ENCODE measurements at places on chromosomes 6 and 20.

DNA sequence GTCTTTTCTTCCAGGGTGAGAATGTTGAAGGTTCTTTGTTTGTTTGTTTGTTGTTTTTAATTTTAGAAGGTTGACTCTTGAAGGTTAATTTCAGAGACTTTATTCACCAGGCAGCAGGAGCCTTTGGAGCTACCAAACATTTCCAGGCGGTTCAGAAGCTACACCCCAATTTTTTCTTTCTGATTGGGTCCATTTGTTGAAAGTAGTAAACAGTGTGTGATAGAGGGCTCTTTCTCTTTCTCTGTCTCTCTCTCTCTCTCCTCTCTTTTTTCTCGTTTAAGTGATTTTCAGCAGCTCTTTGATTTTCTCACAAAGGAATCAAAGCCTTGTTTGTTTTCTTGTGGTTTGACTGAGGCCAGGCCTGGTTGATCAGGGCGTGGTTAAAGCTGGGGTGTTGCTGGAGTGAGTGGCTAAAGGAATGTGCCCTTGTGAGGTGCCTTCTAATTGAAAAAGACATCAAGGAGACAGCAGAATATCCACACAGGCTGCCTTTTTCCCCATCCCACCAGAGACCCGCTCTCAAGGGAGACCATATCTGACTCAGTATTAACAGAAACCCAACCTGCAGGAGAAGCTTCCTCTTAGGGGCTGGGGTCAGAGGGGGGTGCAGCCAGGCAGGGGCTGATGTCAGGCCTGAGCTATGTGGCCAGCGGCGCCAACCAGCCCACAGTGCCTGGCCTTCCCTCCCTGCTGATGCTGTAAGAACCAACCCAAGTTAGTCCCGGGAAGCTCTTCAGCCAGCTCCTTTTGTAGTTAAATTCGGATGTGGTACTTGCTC is 40.4 kb upstream of the NAA20 start:
- peak; percentile 92 for DNase-seq

DNA sequence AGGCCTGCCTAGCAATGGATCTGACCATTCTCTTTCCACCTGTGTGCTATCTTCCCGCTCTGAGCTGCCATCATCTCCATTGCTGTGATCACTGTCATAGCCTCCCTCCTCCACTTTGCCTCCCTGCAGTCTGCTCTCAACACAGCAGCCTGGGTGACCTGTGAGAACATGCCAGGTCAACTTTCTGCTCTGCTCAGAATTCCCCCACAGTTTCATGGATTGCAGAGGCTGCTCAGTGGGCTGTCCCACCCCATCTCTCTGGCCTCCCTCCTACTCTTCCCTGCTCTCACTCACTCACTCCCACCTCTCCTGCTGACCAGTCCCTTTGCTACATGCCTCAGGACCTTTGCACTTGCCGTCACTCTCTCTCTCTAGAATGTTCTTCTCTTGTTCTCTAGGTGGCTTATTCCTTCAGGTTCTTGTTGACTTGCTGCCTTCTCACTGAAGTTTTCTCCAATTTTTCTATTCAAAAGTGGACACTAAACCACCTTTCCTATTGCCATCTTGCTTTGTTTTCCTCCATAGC is 159.9 kb downstream of the CD83 start:
- no peak for DNase-seq

- DNase-seq = no peak
These were observed 157.3 kb downstream of the RPS12 start for GRCh38 chr6:132971676-132972075.

DNA sequence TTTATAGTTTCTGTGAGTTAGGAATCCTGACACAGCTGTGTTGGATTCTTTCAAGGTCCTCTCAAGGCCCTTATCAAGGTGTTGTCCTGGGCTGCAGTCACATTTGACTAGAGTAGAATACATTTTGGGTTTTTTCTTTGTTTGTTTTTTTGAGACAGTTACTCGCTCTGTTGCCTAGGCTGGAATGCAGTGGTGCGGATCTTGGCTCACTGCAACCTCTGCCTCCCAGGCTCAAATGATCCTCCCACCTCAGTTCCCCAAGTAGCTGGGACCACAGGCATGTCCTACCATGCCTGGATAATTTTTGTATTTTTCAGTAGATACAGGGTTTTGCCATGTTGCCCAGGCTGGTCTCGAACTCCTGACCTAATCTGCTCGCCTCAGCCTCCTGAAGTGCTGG is 15.7 kb downstream of the NFYA start:
- DNase-seq = no peak

DNA sequence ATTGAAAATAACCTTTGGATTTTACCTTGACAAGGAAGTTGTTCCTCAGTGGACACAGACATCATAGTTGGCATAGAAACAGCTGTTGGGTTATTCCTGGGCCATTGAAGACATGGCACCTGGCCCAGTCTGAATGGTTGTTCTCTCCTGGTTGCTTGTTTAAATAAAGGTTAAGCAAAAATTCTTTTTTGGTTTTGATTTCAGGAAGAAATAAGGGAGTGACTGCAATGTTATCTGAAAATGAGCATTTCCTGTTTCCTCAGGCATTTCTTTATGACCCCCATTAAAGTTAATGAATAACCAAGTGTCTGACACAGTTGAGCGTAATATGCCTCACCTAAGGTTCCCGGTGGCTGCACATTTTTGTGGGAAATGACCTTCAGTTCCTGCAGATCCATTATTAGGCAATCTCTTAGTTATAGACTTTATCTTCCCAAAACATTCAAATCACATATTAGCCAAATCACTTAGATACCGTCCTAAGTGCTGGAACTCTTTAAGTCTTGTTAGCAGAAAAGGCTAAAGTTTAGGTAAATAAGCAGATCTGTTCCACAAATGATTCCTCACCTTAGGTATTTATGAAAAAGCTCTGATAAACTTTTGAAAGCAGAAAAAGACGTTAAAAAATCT is 648.7 kb upstream of the FLRT3 start:
- no peak for DNase-seq

- DNase-seq = no peak
These were observed 61.7 kb upstream of the NOX3 start for GRCh38 chr6:155517294-155517693.

DNA sequence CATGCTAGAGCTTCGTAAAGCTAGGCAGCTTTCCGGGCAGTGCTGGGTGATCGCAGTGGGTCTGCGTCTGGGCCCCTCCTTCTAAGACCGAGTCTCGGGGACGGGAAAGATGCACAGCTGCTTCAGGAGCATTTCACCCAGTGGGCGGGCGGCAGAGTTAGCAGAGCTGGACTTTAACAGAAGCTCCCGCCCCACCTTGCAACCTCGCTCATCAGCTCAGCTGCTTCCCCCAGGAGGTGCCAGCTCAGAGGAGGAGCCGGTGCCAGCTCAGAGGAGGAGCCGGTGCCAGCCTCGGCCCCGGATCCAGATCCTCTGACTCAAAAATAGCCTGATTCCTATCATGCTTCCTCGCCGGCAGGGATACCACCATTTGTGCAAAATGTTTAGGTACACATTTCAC is 94.5 kb upstream of the RPS6KA2 start:
- no peak for DNase-seq

GRCh38 chr20:50188879-50189680 is 1.6 kb upstream of the CEBPB start:
- DNase-seq = no peak

DNA sequence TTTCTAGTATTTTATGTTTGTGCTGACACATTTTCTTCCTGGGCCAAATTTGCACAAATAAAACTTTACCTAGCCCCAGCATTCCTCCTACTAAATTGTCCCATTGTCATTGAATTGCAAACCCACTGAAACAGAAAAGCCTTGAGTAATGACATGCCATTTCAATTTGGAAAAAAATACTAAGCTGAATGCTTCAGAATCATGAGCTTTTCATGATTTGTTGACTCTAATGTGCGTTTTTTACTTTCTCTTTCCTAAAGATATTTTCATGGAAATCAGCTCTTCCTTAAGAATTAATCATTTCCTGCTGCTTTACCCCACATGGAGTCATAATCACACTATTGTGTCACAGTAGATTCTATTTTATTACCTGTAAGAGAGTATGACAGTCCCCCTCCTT is 47.4 kb downstream of the TRDN start:
- DNase-seq = no peak

DNA sequence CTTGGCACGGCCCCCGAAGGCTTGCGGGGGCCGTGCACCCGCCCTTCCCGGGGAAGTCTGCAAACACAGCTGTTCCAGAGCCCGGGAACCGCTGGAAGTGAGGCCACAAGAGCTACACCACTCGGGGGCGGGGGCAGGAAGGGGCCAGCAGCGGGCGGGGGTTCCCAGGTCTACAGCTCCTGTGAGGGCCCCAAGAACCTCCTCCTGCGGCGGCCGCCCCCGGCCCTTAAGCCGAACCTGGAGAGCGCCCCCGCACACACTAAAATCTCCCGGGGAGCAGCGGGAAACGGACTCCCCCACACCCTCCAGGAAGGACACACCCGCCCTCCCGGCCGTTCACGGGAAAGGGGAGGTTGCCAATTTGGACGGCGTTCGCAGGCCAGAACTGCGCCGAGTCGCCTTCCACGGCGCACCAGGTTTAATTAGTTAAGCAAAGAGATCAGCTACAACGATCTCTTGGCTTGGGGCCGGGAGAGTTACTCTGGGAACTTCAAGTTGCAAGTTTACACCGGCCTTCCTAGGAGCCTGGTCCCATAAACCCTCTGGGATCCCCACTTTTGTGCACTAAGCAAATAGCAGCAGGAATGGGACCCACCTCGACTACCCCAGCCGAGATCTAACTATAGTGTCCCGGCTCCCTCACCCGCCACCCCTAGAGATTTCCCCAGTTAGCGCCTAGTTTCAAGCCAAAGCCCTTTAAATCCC is 1.7 kb downstream of the JAG1 start:
- no peak for DNase-seq

DNA sequence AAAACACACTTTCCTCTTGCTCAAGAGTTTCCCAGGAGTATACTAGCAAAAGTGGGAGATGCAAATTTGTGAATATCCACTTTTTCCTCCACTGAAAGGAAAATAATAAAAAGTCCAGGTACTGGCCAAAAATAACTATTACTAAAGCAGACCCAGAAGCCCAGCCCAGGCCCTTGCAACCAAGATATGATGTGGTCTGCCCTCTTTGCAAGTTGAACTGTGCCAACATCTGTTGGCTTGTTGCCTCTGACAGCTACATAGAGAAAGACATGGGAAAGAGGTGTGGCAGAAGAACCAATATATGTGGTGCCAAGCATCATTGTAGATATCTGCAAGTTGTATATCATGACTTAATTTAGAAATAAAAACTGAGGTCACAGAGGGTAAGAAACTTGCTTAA is 78.4 kb upstream of the JAG1 start:
- DNase-seq = no peak

GRCh38 chr6:2862712-2863181 is 21.1 kb upstream of the SERPINB1 start:
- no peak for DNase-seq

- no peak for DNase-seq
These were observed 1334.5 kb upstream of the ADGRB3 start for GRCh38 chr6:67300430-67301040.

DNA sequence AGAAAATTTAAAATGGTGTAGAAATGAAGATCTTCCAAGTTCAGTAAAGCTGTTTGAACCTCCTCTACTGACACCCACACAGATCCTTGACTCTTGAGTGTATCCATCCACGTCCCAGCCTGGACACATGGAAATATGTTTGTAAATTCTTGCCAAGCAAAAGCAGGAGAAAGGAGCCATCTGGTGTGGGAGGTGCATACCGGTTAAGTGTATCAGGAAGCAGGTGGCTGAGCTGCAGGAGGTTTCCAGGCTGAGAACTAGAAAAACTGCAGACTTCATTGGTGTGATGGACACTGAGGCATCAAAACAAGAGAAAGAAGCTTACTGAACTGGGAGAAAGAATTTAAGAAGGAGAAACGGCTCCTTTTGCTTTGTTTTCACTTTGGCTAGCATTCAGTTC is 229.9 kb upstream of the GRIK2 start:
- DNase-seq = peak; percentile 24

DNA sequence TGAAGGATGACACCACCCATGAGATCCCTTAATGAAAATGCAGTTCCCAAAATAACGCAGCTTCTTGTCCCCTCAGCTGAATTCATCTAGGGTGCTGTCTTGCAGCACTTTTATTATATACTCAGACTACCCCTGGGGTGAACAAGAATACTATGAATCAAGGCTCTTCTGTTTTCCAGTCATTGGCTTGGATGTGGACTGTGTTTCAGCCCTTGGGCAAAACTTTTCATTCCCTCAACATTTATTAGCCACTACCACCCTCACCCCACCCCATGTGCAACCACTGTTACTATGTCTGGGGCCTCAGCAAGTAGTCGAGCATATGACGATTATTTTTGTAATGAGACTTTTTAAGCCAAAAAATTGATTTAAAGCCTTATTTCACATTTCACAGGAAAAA is 319.2 kb upstream of the PLN start:
- DNase-seq = no peak

GRCh38 chr6:87115402-87116135 is 20.7 kb upstream of the CGA start:
- no peak for DNase-seq

GRCh38 chr6:17656644-17657043 is 50.1 kb downstream of the NUP153 start:
- DNase-seq = no peak

DNA sequence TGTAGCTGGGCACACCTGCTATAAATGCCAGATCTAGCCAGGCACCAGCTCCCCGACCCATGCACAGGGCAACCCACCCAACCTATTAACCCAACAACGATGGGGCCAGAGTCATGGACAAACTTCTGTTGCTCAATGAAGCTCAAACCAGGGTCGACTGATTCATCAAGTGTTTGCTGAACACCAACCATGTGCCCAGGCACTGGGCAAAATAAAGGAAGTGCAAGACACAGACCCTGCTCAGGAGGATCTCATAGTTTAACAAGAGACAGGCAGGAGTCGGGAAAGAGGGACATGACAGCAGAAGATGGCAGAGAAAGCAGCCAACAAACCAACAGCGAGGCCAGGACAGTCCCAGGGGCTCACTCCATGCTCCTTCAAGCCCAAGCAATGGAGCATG is 18.8 kb downstream of the KCNK5 start:
- no peak for DNase-seq

GRCh38 chr6:61711849-61712248 is 574.2 kb downstream of the KHDRBS2 start:
- DNase-seq = no peak

DNA sequence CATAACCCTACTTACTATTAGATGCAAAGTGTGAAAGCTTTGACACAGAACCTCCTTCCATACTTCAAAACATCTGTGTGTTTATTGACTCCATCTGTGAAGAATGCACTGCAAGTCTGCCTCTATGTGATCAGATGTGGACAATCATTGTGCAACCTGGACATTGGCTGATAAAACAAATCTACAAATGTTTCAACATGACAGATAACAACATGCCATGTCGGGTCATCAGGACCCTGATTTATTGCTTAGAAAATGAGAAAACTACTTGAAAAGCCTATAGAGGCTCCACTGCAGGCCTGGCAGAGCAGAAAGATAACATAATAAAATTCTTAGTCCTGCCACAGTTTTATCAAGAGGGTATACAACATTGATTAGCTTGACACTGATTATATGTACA is 1286.4 kb downstream of the GRIK2 start:
- no peak for DNase-seq

Measured in pons (tissue), 1 donor.